ENCODE measurements at places on chromosomes 2 and 18.

GRCh38 chr2:240711296-240711695 is 19.6 kb downstream of the AQP12A start:
- DNase-seq, result no peak

GRCh38 chr2:26461601-26462023 is 16.3 kb downstream of the OTOF start:
- peak; percentile 6 for DNase-seq

DNA sequence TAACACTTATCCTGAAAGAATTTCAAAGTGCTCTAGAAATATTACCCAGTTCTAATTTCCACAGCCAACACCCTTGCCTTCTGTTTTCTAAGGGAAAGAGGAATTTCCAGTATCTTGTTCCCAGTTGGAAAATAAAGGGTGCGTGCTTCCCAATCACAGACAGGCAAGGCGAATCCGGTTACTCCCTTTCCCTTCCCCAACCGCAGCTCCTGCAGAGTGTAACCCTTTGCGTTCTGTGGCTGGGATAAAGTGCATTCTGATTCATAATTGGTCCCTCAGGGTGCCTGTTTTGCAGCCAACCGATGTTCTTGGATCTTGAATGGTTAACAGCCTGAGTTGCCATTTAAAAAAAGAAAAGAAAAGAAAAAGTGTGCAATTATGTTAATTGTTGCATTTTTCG is 40.6 kb upstream of the PGAP1 start:
- peak; percentile 71 for DNase-seq

GRCh38 chr2:8993196-8993901 is 10.1 kb downstream of the MBOAT2 start:
- DNase-seq, result no peak

DNA sequence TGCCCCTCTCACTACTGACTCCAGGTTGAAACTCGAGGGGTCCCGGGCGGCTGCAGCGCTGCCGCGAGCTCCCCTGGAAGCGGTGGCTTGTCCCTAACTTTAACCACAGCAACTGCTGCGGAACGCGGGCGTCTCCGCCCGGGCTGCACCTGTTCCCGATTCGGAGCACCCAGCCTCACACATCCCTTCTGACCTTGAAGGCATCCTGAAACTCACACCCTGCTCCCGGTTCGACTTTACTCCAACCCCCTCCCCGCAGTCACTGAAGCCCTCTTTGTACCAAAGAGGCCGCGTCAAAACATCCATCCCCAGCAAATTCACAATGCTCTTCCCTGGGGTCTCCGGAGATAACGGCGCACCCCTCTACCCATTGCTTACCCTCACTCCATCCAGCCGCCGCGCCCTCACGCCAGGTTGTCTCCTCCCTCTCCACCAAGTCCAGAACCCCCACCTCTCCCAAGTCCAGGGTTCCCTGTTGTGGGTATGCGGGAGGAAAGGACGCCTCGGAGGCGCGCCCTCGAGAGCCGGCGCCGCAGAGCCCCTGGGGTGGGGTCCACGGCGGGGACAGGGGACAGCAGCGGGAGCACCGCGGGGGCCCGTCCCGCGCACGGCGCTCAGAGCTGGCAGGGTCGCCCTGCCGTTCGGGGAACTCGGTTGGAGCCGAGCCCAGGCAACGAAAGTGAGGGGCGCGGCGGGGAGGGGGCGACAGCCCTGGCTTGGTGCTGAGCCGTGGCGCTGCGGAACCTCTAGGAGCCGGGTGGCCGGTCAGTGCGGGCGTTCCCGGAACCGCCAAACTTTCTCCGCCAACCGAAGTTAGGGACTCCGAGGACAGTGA is 934 bp downstream of the MYO5B start:
- DNase-seq, result no peak

- no peak for DNase-seq
These were observed 159.4 kb downstream of the AGPS start for GRCh38 chr2:177551989-177552421.

- no peak for DNase-seq
These were observed 342.0 kb downstream of the HRH4 start for GRCh38 chr18:24802456-24802855.

DNA sequence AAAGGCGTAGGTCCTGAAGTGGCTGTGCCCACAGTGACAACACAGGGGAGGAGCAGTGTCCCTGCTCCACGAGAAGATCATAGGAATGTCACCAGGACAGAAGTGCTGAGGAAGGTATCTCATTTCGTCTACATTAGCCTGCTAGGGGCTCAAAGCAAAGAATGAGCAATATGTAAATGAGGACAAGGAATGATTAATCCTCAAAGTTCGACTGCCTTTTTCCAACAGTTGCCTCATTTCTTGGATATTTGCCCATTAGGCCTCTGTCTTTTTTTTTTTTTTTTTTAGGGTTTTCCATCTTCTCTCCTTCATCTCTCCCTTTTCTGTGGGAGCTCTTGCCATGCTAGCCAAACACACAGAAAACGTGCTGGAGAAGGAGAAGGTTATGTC is 105.2 kb upstream of the ARHGAP28 start:
- DNase-seq, result no peak

DNA sequence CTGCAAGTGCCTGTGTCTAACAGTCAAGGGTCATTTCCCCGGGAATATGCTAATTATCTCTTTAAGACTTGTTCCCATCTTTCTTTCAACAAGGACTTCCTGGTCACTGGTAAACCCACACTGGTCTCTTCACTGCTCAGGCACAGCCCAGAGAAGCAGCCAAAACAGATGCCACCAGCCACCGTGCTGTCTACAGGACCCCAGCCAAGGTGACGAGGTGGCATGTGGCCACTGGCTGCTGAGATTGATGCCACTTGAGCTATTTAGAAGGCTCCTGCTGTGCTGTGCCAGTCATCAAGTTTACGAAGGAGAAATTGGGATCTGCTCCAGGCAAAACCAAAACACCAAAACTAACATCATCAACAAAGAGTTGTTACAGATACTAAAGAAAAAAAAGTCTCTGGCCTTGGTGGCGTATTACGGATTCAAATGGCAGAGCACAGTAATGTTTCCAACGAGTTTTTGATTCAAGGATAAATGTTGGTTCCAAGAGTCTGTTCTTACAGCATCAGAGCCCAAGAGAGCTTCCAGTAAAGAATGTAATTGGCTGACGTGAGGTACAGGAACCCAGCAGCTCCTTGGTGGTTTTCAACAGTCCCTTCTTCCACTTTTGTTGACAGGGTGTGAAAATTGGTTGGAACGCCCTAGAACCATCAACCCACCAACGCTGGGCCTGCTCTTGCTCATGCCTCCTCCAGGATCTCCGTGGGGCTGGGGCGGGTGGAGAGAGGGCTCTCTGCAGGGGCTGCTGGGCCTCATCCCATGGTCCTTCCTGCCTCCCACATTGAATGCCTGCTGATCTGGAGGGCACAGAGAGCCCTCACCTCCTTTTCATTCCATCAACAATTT is 63.7 kb upstream of the ZCCHC2 start:
- no peak for DNase-seq

GRCh38 chr2:85033388-85033787 is 62.4 kb downstream of the KCMF1 start:
- DNase-seq, result no peak

GRCh38 chr18:63997606-63998005 is 27.7 kb downstream of the SERPINB8 start:
- DNase-seq, result no peak

- DNase-seq, result no peak
These were observed 1122.8 kb upstream of the CELF4 start for GRCh38 chr18:38688416-38688815.

GRCh38 chr2:12273111-12273510 is 443.6 kb upstream of the TRIB2 start:
- DNase-seq, result no peak

- no peak for DNase-seq
These were observed 753.6 kb downstream of the DCC start for GRCh38 chr18:53093636-53094035.

- peak; percentile 49 for DNase-seq
These were observed at the start of gene C2orf72 for GRCh38 chr2:231037202-231037730. Gene C2orf72, plus strand, starts transcription at chr2:231037523. Its CDS starts 43 bp downstream, at chr2:231037566.

GRCh38 chr18:46001892-46002291 is 34.8 kb upstream of the EPG5 start:
- no peak for DNase-seq

DNA sequence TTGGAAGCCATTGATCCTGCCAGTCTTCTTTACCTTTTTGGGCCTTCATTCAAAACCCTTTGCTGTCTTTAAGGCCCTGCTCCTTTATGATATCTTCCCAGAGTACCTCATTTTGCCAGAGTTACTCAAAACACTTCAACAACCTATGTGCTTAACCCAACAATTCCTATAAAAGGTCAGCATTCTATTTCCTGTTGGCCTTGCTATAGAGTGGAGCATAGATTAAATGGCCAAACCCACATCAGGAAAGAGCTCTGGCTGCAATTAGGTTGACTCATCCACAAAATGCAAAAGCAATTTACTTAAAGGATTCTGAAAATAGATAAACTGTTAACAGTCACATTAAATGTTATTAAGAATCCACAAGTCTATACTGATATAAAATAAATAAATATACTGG is 21.2 kb downstream of the MRPL33 start:
- DNase-seq, result no peak

GRCh38 chr18:22915337-22915736 is 17.8 kb upstream of the RBBP8 start:
- no peak for DNase-seq

- no peak for DNase-seq
These were observed 7.8 kb upstream of the SEMA4C start for GRCh38 chr2:96877631-96878092.

DNA sequence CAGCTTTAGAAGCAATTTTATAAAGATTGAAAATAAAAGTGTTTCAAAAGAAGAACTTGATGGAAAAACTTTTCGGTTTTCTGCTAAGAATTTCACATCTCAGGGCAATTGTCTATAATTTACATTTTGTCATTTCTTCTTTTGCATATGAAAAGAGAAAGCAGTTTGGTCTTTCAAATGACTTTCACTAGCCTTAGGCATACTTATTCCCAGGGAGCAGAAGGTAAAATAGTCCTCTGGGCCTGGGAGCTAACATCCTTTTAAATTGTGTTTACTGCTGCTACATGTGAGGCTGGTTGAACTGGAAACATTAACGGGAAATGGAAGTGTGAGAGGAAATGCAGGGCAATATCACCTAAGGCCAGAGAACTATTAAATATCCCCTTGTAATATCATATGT is 37.1 kb downstream of the MYO3B start:
- DNase-seq, result peak; percentile 48

DNA sequence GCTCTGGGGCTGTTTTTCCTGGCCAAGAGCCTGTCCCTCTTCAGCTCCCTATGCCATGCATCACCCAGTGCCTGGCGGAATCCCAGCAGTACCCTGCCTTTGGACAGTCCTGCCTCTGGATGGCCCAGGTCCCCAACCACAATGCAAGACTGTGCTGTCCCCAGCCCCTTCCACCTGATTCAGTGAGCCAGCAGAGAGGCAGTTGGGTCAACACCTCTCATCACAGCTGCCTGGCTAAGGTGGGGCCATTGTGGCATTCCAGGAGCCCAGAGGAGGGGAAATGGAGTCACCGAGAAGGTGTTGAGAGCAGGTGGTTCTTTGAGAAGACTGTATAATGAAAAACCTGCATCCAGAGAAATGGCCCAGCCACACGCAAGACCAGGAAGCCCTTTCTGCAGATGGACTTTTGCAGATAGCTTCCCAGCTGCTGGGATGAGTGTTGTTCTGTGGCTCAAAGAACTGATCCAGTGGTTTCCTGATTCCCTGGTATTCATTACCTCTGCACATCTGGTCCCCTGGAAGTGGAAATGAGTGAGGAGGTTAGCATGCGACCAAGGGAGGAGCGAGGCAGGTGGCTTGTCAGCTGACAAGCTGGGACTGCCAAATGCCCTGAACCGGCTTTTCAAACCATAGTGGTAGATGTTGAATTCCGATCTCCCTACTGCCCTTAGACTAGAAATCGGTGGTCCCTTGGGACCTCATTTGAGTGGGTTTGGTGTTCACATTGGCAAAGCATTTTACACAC is 1.7 kb upstream of the ASPRV1 start:
- DNase-seq, result no peak

Data from HAP-1 (cell line).